ENCODE measurements at places on chromosomes 12 and 14. TPM values are rescaled to one million over a fixed set of nuclear protein-coding genes. Genes with fewer than 3 reads are reported as not detected.

The KCNC2 gene
- 1.5 TPM for total RNA-seq

The MIP gene
- total RNA-seq: not detected

The NRXN3 gene
- total RNA-seq: 16.7 TPM

The P3H3 gene
- 37.8 TPM for total RNA-seq

The KITLG gene
- total RNA-seq: 10.2 TPM

The PMCH gene
- total RNA-seq: not detected

The IPO8 gene
- total RNA-seq: 34.7 TPM

The B4GALNT1 gene
- 16.3 TPM for total RNA-seq

- no peaks in the 10 kb centered on the region for H3K27me3 ChIP-seq
- H3K36me3 ChIP-seq: no peaks in the 10 kb centered on the region
- no peak for DNase-seq
- H3K4me1 ChIP-seq: no peaks in the 10 kb centered on the region
- H3K27ac ChIP-seq: no peak overlapping the region
These were observed 11.6 kb upstream of the SMCO2 start for GRCh38 chr12:27434673-27435565.

GRCh38 chr12:112450725-112451124 is 32.0 kb downstream of the PTPN11 start:
- no peaks in the 10 kb centered on the region for H3K4me1 ChIP-seq
- no peak overlapping the region for H3K27ac ChIP-seq
- H3K36me3 ChIP-seq: no peaks in the 10 kb centered on the region

GRCh38 chr14:81303258-81303935 is 82.6 kb upstream of the GTF2A1 start:
- no peak overlapping the region for H3K4me3 ChIP-seq
- H3K36me3 ChIP-seq: no peaks in the 10 kb centered on the region
- H3K27me3 ChIP-seq: no peaks in the 10 kb centered on the region
- peak overlapping the region; percentile 34 for H3K27ac ChIP-seq
- H3K4me1 ChIP-seq: no peaks in the 10 kb centered on the region

DNA sequence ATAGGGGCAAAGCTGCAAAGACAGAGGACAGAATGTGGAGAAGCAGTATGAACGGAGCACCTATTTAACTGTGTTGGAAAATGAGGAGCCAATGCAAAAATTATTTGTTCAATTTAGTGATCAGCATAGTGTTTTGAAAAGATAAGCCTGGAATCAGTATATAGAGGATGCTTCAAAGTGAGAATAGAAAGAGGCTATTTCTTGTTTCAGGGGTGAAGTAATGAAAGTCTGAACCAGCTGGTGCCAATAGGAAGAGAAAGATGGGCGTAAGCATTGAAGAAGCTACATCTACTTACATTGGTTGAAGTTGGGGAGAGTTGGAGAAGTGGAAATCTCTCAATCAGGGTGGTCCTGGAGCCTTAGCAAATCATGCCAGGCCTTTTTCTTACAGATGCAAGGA is 77.3 kb upstream of the SLC38A4 start:
- H3K27me3 ChIP-seq: no peaks in the 10 kb centered on the region
- no peaks in the 10 kb centered on the region for H3K36me3 ChIP-seq
- no peak for DNase-seq

DNA sequence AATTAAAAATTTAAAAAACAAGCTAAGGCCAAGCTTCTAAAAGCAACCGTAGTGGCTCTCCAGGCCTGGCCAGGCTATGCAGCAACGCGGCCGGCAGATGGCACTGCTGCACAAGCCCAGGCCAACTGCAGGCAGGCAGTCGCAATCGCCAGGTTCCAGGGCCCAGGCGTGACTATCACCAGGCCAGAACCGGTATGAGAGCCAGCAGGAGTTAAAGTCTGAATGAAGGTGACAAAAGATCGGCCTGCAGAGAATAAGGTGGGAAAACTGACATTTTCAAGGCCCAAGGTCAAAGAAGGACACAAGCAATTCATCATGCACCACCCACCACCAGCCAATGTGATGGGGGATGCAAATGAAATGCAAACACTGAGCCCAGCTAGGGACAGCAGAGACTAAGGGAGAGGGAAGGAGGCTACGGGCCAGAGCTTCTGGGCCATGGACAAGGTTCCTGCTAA is 43.6 kb upstream of the ANO2 start:
- H3K36me3 ChIP-seq: peaks cover under 1% of the 10 kb centered on the region
- H3K4me1 ChIP-seq: peaks cover 6% of the 10 kb centered on the region
- DNase-seq: peak; percentile 70
- no peak overlapping the region for H3K4me3 ChIP-seq
- H3K27ac ChIP-seq: no peak overlapping the region
- H3K27me3 ChIP-seq: no peaks in the 10 kb centered on the region

- no peak overlapping the region for H3K27ac ChIP-seq
- no peaks in the 10 kb centered on the region for H3K27me3 ChIP-seq
- H3K36me3 ChIP-seq: no peaks in the 10 kb centered on the region
- H3K4me3 ChIP-seq: no peak overlapping the region
These were observed 30.9 kb upstream of the KLRF1 start for GRCh38 chr12:9796346-9796745.

- H3K36me3 ChIP-seq: no peaks in the 10 kb centered on the region
- H3K4me1 ChIP-seq: peaks cover 10% of the 10 kb centered on the region
- H3K27me3 ChIP-seq: no peaks in the 10 kb centered on the region
- H3K27ac ChIP-seq: peak overlapping the region; percentile 86
These were observed 34.1 kb upstream of the SPTSSA start for GRCh38 chr14:34496007-34496678.

DNA sequence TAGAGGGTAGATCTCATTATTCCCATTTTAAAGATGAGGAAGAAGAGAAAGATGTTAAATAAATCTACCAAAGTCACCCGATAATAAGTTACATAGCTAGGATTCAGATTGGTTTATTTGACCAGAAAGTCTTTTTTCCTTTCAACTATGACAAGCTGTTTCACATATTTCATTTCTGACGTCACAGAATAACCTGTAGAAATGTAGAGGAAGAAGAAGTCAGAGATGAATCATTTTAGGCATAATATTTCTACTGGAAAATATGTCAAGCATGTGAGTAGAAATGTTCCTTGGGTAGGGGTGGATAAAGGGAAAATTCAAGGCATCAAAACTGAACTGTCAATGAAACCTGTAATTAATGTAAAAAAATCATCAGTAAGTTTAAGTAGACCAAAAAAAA is 107.0 kb downstream of the MGST1 start:
- no peaks in the 10 kb centered on the region for H3K4me1 ChIP-seq
- no peak overlapping the region for H3K4me3 ChIP-seq
- no peak for DNase-seq

- H3K4me3 ChIP-seq: no peak overlapping the region
- no peak for DNase-seq
- no peak overlapping the region for H3K27ac ChIP-seq
- peaks cover 99% of the 10 kb centered on the region for H3K36me3 ChIP-seq
- H3K27me3 ChIP-seq: no peaks in the 10 kb centered on the region
- H3K4me1 ChIP-seq: no peaks in the 10 kb centered on the region
These were observed 43.1 kb downstream of the STX2 start for GRCh38 chr12:130795906-130796305.

DNA sequence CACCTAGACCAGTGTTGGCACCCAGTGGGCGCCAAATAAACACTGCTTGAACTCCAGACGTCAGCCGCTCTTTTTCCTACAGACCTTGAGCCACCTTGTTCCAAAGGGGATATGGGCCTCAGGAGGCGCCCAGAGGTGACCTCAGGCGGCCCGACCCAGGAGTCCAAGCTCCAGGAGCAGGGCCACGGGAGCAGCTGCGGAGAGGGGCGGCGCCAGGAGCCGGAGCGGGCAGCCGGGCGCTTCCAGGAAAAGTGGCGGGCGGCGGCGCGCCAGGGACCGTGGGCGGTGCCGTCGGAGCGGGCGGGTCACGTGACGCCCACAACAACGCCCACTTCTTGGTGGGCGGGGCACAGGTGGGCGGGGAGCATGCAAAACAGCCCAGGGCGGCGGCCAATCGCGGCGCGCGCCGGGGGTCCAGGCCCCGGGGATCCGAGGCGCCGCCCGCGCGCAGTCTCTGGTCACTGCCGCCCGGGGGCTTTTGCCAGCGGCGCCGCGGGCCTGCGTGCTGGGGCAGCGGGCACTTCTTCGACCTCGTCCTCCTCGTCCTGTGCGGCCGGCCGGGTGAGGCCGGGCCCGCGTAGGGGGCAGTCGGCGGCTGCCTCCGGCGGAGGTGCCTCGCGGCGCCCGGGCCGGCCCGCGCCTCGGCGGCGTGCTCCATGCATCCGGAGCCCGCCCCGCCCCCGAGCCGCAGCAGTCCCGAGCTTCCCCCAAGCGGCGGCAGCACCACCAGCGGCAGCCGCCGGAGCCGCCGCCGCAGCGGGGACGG is at the start of gene ORAI1:
ORAI1 (plus strand) TSS at position 444 of the 766 bp plus-strand sequence.
- DNase-seq: peak; percentile 94
- H3K27me3 ChIP-seq: no peaks in the 10 kb centered on the region
- peak within 1 kb of the TSS; percentile 60 for H3K4me3 ChIP-seq
- H3K27ac ChIP-seq: peak within 1 kb of the TSS; percentile 95
- H3K36me3 ChIP-seq: no peaks in the 10 kb centered on the region

All from tibial nerve (tissue), 4 donors.